GM23338 (cell line): ENCODE measurements at places on chromosomes 7 and 10. TPM values are rescaled to one million over a fixed set of nuclear protein-coding genes. Genes with fewer than 3 reads are reported as not detected.

- no peaks in the 10 kb centered on the region for H3K27me3 ChIP-seq
- peak overlapping the region; percentile 36 for H3K27ac ChIP-seq
- H3K4me1 ChIP-seq, result peaks cover 38% of the 10 kb centered on the region
- DNase-seq, result no peak
Observed at GRCh38 chr7:20107582-20107981, 109.6 kb downstream of the MACC1 start.

GRCh38 chr10:126398924-126399323, 10.6 kb upstream of the ADAM12 start:
- H3K27me3 ChIP-seq, result no peaks in the 10 kb centered on the region
- no peaks in the 10 kb centered on the region for H3K4me1 ChIP-seq
- DNase-seq, result no peak
- H3K36me3 ChIP-seq, result no peaks in the 10 kb centered on the region
- no peak overlapping the region for H3K4me3 ChIP-seq

- DNase-seq, result no peak
- H3K4me3 ChIP-seq, result no peak overlapping the region
- no peak overlapping the region for H3K27ac ChIP-seq
- H3K4me1 ChIP-seq, result no peaks in the 10 kb centered on the region
- no peaks in the 10 kb centered on the region for H3K36me3 ChIP-seq
- no peaks in the 10 kb centered on the region for H3K27me3 ChIP-seq
Observed at GRCh38 chr7:81819861-81820260, 50.0 kb upstream of the HGF start.

The NEURL1 gene
- 1.1 and 3.8 TPM in 2 replicates for total RNA-seq

The GRID1 gene
- 0.14 and 0.82 TPM in 2 replicates for total RNA-seq

The THNSL1 gene
- total RNA-seq, result 5.8 and 7.3 TPM in 2 replicates

The CLCN1 gene
- 0.23 and 0.38 TPM in 2 replicates for total RNA-seq

The CALY gene
- 0.31 and 1.0 TPM in 2 replicates for total RNA-seq

The NOS3 gene
- 6.1 and 13.3 TPM in 2 replicates for total RNA-seq

- H3K36me3 ChIP-seq, result no peaks in the 10 kb centered on the region
- peak overlapping the region; percentile 90 for H3K4me3 ChIP-seq
- H3K27me3 ChIP-seq, result peaks cover 20% of the 10 kb centered on the region
- DNase-seq, result peak; percentile 34
- peaks cover 36% of the 10 kb centered on the region for H3K4me1 ChIP-seq
Observed at GRCh38 chr10:79070081-79070605, 1.4 kb downstream of the ZMIZ1 start.

DNA sequence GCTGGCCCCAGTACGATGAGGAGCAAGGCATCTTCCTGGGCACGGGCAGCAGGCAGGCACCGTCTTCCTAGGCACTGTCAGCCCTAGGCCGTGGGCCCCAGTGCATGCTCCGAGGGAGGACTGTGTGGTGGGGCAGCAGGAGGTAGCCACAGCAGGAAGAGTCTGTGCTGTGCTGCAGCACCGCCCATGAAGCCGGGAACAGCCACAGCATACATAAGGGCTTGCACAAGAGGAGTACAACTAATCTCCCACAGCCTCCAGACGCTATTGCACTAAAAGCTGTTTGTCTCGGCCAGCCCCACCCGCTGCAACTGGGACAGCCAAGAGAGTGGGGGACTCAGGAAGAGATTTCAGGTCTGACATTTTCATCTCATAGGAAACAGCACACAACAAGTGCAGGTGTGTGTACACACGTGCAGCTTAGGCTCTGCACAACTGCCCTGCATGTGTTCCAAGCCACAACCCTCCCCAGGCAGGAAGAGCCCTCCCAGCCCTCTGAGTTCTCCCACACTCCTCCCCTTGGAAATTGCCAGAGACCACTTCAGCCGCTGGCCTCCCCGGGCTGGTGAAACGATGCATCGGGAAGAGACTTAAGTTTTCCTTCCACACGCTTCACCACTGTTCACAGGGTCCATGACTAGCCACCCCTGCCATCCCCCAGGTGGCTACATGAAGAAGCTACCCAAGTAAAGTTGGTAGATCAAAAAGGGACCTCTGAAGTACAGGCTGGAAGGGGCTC, 88.1 kb upstream of the DDC start:
- no peaks in the 10 kb centered on the region for H3K4me1 ChIP-seq
- DNase-seq, result no peak
- H3K4me3 ChIP-seq, result no peak overlapping the region
- no peaks in the 10 kb centered on the region for H3K27me3 ChIP-seq
- no peaks in the 10 kb centered on the region for H3K36me3 ChIP-seq
- no peak overlapping the region for H3K27ac ChIP-seq

DNA sequence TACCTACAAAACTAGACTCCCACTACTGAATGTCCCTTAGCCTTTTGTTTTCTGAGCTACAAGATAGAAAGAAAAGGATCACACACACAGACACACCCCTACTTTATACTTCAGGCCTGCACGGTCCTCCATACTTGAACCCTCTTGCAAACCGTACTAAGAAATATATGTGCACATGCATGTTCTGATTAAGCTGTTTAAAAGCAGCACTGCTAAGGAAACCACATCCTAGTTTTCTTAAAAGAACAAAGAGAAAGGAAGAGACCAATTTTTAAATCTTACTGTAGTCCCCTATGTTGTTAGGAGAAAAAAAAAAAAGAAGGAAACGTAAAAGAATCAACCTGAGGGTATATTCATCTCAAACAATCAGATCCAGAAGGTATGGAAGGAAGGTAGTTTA, 501.2 kb downstream of the PARD3 start:
- H3K27ac ChIP-seq, result no peak overlapping the region
- H3K4me1 ChIP-seq, result peaks cover 11% of the 10 kb centered on the region; the same call in 1 of the 2 replicates
- no peaks in the 10 kb centered on the region for H3K27me3 ChIP-seq

DNA sequence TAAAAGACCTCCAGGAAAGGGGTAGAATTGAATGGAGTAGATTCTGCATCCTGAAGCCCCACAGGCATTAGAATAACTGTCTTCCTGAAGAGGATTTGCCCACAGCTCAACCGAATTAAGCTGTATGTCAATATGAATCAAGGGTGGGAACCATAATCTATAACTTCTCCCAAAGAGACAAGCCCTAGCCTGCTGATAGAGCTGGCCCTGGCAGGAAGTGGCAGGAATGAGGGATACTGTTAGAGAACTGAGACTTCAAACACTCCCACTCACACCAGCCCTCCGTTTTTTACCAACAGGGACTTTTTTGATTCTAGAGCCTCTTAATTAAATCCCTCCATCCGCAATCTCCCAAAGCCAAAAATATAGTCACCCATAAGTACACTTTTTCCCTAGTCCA, 12.2 kb upstream of the DUSP5 start:
- no peak overlapping the region for H3K27ac ChIP-seq
- no peak for DNase-seq
- H3K4me3 ChIP-seq, result no peak overlapping the region
- peaks cover 42% of the 10 kb centered on the region for H3K4me1 ChIP-seq
- no peaks in the 10 kb centered on the region for H3K36me3 ChIP-seq

GRCh38 chr10:16904639-16905061, 87.4 kb upstream of the RSU1 start:
- H3K36me3 ChIP-seq, result no peaks in the 10 kb centered on the region
- no peak for DNase-seq
- peaks cover 19% of the 10 kb centered on the region for H3K4me1 ChIP-seq

DNA sequence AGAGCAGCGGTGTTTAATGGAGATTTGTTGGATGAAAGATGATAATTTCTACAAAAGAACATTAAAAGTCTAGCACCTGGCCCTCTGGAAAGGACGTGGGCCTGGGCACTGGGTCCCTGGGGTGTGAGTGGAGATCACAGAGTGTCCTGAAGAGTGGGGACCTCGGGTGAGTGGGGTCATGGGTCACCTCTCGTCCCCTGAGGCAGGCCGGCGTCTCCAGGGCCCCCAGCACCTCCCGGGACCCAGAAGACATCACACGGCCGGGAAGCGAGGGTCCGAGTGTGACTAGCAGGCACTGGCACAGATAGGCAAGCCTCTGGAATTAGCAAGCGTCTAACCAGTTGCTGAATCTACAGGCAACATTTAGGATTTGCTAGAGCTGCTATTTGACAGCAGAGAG, 257.2 kb downstream of the MAD1L1 start:
- H3K4me3 ChIP-seq, result no peak overlapping the region
- no peaks in the 10 kb centered on the region for H3K27me3 ChIP-seq
- no peaks in the 10 kb centered on the region for H3K36me3 ChIP-seq
- no peak for DNase-seq
- H3K4me1 ChIP-seq, result no peaks in the 10 kb centered on the region

The SH2D4B gene
- total RNA-seq, result not detected in 2 replicates

GRCh38 chr10:47165168-47165710, 134.8 kb upstream of the GDF10 start:
- no peak for DNase-seq
- no peak overlapping the region for H3K27ac ChIP-seq
- no peaks in the 10 kb centered on the region for H3K36me3 ChIP-seq

DNA sequence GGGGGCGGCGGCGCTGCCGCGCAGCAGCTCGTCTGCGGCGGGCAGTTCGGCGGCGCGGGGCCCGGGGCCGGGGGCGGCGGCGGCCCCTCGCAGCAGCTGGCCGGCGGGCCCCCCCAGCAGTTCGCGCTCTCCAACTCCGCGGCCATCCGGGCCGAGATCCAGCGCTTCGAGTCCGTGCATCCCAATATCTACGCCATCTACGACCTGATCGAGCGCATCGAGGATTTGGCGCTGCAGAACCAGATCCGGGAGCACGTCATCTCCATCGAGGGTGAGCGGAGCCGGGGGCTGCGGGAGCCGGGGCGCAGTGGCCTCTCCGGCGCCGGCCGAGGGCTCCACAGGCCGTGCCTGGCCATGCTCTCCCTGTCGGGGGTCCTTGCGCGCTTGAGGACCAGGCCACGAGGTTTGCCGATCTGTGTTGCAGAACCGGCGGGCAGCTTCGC, 548 bp downstream of the AGAP3 start:
- peaks cover 34% of the 10 kb centered on the region for H3K4me1 ChIP-seq
- peak overlapping the region; percentile 88 for H3K4me3 ChIP-seq
- no peaks in the 10 kb centered on the region for H3K36me3 ChIP-seq
- H3K27ac ChIP-seq, result no peak overlapping the region
- peaks cover 53% of the 10 kb centered on the region for H3K27me3 ChIP-seq

DNA sequence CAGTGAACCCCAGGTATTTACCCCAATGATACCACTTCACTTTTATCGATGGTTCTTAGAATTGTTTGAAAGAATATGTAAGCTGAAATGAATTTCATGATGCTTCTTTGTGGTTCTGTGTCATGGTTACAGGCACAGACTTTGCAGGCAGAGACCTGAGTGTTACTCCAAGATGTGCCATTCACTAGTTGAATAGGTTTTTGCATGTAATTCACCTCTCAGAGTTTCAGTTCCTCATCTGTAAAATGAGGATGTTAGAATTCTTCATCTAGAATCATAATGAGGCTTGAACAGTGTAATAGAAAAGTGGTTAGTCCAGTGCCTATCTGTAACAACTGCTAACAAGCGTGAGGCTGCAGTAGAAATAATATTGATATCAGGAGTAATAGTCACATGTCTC, 54.6 kb downstream of the VSTM2A start:
- no peak for DNase-seq
- H3K4me3 ChIP-seq, result no peak overlapping the region
- no peaks in the 10 kb centered on the region for H3K4me1 ChIP-seq
- H3K36me3 ChIP-seq, result no peaks in the 10 kb centered on the region

DNA sequence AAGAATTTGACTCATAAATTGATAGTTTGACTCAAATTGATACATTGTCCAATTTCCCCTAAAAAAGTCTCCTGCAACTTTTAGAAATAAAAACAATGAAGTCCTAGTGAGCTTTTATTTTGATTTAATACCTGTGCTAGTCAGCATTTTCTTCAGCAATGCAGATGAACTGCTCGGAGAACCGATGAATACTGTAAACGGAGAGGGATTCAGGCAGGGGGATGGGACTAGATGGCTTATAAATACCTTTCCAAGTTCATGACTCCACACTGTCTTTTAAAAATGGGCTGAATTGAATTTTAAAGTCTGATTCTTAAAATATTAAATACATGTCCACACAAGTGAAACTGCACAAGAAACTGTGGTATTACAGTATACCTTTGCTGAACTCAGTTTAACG, 12.7 kb downstream of the EEPD1 start:
- H3K4me1 ChIP-seq, result peaks cover 17% of the 10 kb centered on the region
- no peak overlapping the region for H3K4me3 ChIP-seq
- peak; percentile 38 for DNase-seq
- no peaks in the 10 kb centered on the region; the same call in 1 of the 2 replicates for H3K36me3 ChIP-seq
- no peak overlapping the region for H3K27ac ChIP-seq

GRCh38 chr10:23604613-23605012, 165.7 kb downstream of the OTUD1 start:
- H3K36me3 ChIP-seq, result no peaks in the 10 kb centered on the region; the same call in 1 of the 2 replicates
- H3K27me3 ChIP-seq, result no peaks in the 10 kb centered on the region
- DNase-seq, result no peak
- no peak overlapping the region for H3K4me3 ChIP-seq
- H3K27ac ChIP-seq, result no peak overlapping the region
- H3K4me1 ChIP-seq, result no peaks in the 10 kb centered on the region

The CFAP70 gene
- total RNA-seq, result 0.08 and 0.17 TPM in 2 replicates

The LDB1 gene
- 52.9 and 69.3 TPM in 2 replicates for total RNA-seq

The TMEM196 gene
- not detected in 2 replicates for total RNA-seq

GRCh38 chr7:116483271-116483942, 16.1 kb upstream of the CAV2 start:
- no peaks in the 10 kb centered on the region for H3K27me3 ChIP-seq
- no peak overlapping the region for H3K27ac ChIP-seq
- H3K36me3 ChIP-seq, result no peaks in the 10 kb centered on the region
- no peak overlapping the region for H3K4me3 ChIP-seq
- DNase-seq, result no peak
- H3K4me1 ChIP-seq, result peaks cover 5% of the 10 kb centered on the region; the same call in 1 of the 2 replicates

The SPDYE9 gene
- total RNA-seq, result not detected in 2 replicates

The ZNF853 gene
- total RNA-seq, result 8.9 and 9.8 TPM in 2 replicates

- H3K36me3 ChIP-seq, result no peaks in the 10 kb centered on the region
- H3K4me1 ChIP-seq, result peaks cover 9% of the 10 kb centered on the region
- no peak overlapping the region for H3K27ac ChIP-seq
- DNase-seq, result no peak
- no peak overlapping the region for H3K4me3 ChIP-seq
Observed at GRCh38 chr10:114638821-114639625, 19.1 kb downstream of the ABLIM1 start.

The FAM25C gene
- total RNA-seq, result not detected in 2 replicates

The TFR2 gene
- total RNA-seq, result 4.2 and 5.6 TPM in 2 replicates

- no peaks in the 10 kb centered on the region for H3K27me3 ChIP-seq
- no peak overlapping the region for H3K4me3 ChIP-seq
- no peaks in the 10 kb centered on the region for H3K4me1 ChIP-seq
- no peak for DNase-seq
- no peak overlapping the region for H3K27ac ChIP-seq
Observed at GRCh38 chr7:4929005-4929404, 30.0 kb downstream of the MMD2 start.

The AKR1C4 gene
- total RNA-seq, result not detected in 2 replicates

DNA sequence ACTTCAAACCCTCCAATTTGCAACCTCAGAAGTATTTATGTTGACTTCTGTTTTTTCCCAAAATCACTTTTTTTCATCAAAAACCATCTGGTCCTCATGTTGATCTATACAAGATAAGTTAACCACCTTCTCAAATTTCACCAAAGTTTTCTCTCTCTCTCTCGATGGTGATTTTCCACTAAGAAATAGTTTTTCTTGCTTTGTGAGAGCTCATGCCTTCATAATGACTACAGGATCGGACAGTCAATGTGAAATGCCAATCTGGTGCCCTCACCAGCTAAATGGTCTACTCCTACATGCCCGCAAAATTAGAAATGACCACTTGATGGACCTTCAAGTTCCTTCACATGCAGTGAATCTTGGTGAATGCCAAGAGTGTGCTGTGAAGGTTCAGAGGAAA, 40.4 kb downstream of the CNNM1 start:
- H3K4me3 ChIP-seq, result no peak overlapping the region
- no peaks in the 10 kb centered on the region for H3K36me3 ChIP-seq
- no peak for DNase-seq
- no peaks in the 10 kb centered on the region for H3K4me1 ChIP-seq
- H3K27me3 ChIP-seq, result no peaks in the 10 kb centered on the region

GRCh38 chr10:27383595-27384542, 120.2 kb upstream of the RAB18 start:
- no peaks in the 10 kb centered on the region for H3K4me1 ChIP-seq
- H3K36me3 ChIP-seq, result no peaks in the 10 kb centered on the region
- no peaks in the 10 kb centered on the region for H3K27me3 ChIP-seq
- no peak overlapping the region for H3K27ac ChIP-seq
- H3K4me3 ChIP-seq, result no peak overlapping the region
